T-helper 1 cell (primary cell): ENCODE measurements at places on chromosomes 11 and 22.
A peak's percentile ranks its signal among the peaks of the same experiment; 100 is the strongest.

GRCh38 chr11:116930177-116930576 lies 92.8 kb upstream of the APOA1 start:
- no peak for DNase-seq

GRCh38 chr11:117872975-117873827 lies 3.3 kb downstream of the FXYD6 start:
- no peak for DNase-seq

GRCh38 chr11:32892355-32893092 lies at the start of gene QSER1:
TSS of gene QSER1 (plus strand) at chr11:32892811. CDS start at chr11:32893126, 315 bp downstream.
- peak; percentile 68 for DNase-seq

DNA sequence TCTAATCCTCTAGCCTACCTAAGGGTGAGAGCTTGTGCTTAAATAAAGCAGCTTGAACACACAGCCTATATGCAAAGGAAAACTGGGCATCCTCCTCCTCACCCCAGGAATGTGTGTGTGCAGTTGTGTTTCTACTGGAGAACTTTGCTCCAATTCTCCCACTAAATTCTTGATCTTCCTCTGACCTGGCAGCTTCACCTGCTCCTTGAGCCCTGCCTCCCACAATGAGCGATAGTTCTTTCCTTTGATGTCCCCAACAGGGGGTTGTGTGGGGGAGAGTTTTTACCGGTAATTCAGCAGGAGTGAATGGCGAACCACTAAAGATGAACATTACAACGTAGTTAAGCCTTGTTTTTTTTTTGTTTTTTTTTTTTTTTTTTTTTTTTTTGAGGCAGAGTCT lies 113.5 kb upstream of the RCN1 start:
- DNase-seq = no peak

DNA sequence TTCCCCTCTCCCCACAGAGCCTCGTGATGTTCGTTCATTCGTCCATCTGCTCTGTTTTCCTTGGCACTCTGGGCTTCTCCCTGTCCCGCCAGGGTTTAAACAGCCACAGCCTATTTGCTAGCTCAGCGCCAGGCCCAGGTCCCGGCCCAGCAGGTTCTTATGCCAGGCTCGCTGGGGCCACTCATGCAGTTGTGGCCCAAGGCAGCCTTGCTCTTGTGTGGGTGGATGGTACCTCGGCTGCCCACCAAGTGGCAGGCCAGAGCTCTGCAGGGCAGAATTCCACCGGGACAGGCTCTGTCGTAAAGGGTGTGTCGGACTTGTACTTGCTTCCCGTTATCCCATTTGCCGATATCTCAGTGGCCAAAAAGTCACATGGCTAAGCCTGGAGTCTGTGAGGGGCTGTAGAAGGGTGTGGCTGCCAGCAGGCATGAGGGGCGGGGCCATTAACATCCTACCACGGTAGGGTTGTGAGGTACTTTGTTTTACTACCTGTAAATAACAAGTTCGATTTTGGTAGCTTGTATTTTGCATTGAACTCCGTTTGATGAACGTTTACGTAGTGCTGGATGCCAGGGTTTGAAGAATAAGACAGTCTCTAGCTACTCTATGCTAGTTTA lies 7.9 kb downstream of the FAM118A start:
- DNase-seq = no peak
